GM12865 (cell line): ENCODE measurements at places on chromosomes 3 and 15.

GRCh38 chr3:126102530-126102951 is 18.6 kb upstream of the SLC41A3 start:
- no peak for DNase-seq

DNA sequence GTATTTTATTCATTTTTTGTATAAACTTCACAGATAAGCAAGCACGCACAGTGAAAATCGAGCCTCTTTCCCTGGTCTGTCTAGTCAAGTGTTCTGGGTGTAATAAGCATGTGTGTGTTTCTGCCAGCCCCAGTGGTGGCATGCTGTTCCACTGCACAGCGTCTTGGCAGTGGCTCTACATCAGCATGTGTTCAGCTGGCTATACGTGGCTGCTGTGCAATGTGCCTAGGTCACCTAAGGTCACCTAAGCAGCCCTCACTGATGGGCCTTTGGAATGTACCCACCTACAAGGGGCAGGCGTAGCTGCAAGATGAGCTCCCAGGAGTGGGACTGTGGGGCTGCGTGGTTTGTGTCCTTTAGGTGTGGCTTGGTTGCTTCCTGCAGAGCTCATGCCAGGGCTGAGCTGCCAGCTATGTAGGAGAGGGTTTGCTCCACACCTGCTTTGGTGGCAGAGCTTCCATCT is 4.9 kb downstream of the LIMD1 start:
- no peak for DNase-seq

GRCh38 chr3:10835406-10835805 is 19.4 kb downstream of the SLC6A11 start:
- DNase-seq: no peak

DNA sequence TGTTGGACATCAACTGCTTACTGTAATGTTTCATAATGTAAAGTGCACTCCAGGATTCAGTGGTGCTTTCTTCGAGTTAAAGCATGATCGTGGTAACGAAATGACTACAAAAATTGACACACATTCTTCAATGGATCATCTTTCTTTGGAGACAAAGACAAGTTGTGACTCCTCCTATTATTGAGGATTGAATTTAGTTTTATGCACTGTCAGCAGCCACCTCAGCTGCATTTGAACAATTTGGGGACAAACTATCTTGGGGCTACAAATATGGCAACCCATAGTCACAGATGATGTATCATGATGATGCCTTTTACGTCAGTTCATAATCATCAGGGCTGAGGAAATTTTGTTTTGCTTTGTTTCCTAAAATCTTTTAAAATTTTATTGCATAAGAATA is 140.2 kb upstream of the ICE2 start:
- no peak for DNase-seq

DNA sequence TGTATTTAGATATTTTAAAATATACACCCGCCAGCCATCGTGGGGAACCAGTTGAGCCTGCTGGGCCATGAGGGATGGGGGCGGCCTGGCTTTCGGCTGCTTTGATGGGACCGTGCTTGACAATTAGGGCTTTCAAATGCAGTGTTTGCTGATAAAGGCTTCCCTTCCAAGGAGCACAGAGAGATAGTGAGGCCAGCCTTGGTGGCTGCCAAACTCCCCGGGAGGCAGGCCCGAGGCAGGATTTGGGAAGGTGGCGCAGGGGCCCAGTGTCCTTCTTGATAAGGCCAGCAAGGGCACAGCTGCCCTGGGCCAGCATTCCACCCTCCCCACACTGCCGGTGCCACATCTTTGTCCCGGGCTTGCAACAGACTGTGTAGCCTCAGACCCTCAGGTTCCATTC is 75.6 kb downstream of the LINGO1 start:
- DNase-seq: no peak

- no peak for DNase-seq
These were observed 29.5 kb downstream of the SCN11A start for GRCh38 chr3:39022286-39022630.

DNA sequence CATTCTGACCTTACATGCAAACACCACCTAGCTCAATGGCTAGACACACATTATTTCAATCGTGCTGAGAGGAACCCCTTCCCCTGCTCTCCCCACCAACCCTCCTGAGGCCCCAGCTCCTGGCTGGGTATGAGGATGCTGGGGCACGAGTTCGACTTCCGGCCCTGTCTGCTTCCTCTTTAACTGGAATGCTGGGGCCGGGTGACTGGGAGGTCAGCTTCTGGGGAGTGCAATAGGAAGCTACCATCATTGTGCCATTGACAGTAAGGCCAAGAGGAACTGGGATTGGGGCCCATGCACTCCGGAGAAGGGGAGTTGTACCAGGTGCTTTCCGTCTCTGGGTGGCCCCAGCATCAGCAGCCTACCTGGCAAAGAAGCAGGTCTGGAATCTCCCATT is 15.6 kb upstream of the TLE3 start:
- peak; percentile 54 for DNase-seq

DNA sequence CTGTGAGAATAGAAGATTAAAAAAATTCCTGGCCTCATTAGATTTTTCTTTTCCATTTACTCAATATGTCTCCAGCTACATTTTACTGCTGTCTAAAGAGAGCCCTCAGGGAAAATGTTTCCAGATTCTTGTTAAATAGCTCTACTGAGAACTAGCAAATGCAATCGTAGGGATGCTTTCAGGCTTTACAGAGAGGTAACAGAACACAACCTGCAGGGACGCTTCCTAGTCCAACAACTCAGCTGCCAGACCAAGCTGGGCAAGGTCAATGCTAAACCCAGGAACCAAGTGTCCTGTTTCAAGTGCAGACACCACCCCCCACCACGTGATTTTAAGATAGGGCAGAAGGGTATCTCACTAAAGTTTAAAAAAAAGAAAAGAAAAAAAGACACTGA is 25.2 kb downstream of the ARHGEF3 start:
- DNase-seq: no peak

DNA sequence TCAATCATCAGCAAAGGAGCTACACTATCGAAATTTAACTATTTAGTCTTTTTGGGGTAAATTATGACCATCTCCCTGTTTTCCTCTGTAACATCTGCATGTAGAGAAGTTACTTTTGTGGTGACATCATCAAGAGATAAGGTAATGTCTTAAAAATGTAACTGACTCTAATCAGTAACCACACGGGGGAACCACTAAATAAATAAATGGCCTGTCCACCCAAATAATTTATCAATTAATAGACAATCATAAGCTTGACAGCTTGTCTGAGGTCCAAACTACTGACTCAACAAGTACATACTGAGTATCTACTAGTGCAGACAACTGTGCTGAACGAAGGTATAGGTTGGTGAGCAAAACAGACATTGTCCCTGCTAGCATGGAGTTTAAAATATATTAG is 219.3 kb downstream of the SLC9A9 start:
- DNase-seq: no peak

DNA sequence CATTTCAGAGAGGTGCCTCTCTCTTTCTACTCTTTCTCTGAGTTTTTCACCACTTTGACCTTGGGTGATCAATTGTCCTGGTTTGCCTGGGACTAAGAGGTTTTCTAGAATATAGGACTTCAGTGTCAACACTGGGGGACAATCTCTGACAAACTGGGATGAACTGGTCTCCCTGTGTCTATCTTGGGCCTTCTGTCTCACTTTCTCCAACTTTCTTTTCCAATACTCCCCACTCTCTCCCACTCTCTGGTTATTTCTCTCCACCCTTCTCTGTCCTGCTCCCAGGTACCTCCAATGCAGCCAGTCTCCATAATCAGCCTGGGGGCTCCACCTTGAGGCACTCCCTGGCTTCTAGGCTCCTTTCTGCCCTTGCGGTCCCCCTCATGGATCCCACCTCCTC is 4.7 kb upstream of the ITGA11 start:
- DNase-seq: no peak

DNA sequence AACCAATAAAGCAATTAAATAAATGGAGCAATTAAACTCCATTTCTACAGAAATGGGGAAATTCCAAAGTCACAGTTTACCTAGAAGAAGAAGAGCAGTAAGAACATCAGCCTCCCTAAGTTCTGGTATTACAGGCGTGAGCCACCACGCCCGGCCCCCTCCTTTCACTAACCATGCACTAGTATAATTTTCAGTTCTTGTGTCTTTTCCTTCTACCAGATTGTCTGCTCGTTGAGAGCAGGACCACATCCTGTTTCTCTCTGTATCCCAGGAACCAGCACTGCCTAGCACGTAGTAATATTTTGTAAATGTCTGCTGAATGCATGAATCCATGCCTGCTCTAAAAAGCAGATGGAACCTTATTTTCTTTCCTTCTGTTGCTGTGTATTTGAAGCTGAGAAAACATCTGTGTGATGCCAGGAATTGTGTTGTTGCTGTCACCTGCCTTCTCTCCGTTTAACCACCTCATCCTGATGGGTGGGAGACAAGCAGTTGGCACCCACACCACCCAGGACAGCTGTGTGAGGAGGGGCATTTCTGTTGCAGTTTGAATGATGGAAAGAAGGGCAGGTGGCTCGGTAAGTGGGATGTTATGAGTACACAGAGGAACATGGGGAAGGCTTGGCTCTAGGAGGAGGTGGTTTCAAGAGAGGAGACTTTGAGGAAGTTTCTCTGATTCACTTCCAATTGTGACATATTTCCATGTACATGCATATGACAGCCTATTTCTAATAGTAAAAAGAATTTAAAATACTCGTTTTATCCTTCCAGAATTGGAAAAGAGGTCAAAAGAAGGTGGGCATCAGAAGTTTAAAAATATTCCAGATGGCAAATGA is 30.1 kb downstream of the PXYLP1 start:
- DNase-seq: no peak

DNA sequence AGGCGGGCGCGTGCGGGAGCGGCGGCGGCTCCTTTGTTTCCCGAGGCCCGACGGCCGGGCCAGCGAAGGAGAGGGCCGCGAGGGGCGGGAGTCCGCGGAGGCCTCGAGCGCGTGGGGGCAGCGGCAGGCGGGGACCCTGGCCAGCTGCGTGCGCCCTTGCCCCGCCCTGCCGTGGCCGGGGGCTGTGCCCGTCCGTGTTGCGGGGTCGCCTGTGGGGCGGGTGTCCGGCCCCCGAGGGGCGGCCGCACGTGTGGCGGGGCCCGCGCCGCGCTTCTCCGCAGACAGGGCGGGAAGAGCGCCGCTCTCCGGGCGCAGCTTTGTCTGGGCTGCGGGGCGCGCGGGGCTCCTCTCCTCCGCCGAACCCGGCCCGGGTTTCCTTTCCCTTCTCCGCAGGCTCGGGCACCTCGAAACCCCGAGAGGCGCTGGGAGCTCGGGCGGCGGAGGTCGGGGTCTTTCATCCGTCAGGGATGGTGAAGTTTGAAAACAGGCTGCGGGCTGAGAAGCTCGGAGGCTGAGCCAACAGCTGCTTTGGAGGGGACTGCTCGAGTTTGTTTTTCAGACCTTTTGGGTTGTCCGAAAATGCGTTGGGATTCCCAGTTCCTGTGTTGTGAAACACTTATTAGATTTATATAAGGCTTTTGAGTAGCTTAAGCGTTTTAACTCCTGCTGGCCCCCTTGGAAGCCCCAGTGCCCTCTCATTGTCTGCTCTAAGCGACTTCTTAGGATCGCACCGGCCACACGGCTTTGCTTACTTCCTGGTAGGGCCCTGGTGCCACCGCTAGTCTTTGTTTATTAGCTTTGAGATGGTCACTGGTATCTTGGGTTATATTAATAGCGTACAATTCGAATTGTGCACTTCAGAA is 817 bp downstream of the USP3 start:
- DNase-seq: peak; percentile 83

- DNase-seq: no peak
These were observed 68.1 kb upstream of the DLG1 start for GRCh38 chr3:197366301-197367044.

GRCh38 chr3:37465174-37465573 is 290.8 kb upstream of the LRRFIP2 start:
- no peak for DNase-seq

GRCh38 chr3:127805026-127805753 is 17.1 kb downstream of the MGLL start:
- no peak for DNase-seq

- DNase-seq: peak; percentile 31
These were observed 10.6 kb upstream of the SPRED1 start for GRCh38 chr15:38242055-38242454.

DNA sequence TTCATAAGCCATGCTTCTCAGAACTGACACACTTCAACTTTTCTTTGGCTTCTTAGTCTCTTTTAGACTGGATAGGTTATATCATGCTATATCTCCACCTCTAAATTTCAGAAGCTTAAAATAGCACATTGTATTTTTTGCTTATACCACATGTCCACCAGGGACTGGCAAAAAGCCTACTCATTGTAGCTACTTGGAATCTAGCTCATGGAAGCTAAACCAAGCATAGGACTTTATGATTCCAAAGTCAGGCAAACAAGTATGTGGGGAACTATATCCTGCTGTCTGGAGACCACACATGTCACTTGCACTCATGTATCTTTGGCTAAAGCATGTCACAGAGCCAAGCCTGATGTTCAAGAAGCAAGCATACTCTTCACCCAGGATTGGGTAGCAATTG is 245.0 kb upstream of the RASGRP1 start:
- no peak for DNase-seq

DNA sequence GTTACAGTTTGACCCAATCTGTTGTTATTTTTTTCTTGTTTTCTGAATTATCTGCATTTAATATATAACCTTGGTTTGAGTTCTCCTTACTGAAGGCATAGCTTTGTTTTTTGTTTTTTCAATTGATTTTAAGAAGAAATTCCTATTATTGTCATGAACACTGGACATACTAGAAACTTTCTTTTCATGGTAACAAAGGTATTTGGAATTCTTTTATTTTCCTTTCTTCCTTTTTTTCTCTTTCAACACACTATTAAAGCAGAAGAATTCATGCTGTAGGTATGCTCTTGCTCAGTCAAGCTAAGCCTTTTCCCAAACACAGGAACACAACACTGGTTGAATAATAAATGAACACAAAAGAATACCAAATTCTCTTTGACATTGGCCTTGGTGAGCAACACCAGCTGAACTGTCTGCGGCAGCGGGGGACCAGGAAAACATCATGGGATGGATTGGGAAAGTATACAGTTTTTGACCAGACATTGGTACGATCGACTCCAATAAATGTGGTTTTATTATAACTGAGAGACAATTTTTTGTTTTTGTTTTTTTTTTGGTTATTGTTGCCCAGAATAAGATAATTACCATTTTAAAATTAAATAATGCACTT is 23.1 kb downstream of the U2SURP start:
- no peak for DNase-seq

- DNase-seq: no peak
These were observed 4.4 kb downstream of the CHCHD4 start for GRCh38 chr3:14120111-14120920.

- DNase-seq: peak; percentile 89
These were observed 75.2 kb upstream of the ACAD9 start for GRCh38 chr3:128804017-128804810.
